Fibroblast of the conjunctiva (primary cell): ENCODE measurements at places on chromosomes 5 and 9.
A peak's percentile ranks its signal among the peaks of the same experiment; 100 is the strongest.

DNA sequence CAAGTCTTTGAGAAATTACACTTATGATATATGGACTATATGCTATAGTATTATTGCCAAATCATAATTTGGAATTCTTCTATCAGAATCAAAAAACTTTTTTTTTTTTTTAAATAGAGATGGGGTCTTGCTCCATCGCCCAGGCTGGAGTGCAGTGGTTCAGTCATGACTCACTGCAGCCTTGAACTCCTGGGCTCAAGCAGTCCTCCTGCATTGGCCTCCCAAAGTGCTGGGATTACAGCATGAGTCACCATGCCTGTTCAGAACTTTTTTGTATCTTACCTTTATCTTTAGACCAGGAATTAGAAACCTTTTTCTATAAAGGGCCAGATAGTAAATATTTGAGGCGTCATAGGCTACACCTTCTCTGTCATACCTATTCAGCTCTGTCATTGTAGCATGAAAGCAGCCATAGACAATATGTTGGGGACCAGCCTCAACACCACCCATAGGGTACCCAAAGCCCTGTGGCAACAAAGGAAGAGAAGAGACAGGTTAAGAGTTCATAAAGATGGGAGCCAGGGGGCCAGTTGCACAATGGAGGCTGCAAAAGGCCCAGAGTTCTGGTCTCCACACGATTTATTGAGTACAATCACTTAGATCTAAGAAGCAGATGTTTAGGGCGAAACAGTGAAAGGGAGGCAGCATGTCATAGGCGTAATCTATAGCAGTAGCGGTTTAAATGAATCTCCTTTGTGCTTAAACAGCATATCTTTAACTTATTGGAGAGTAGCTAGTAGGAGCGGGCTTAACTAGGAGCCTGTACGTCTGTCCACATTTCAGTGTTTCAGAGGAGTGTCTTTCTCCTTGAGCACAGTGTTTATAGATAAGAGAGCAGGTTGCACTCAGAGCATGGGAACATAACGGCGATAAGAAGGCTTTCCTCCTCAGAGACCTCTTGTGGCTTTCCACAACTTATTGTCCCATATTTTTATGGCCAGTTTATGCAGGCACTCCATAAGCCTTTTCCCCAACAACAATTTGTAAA, 12.5 kb downstream of the ECM2 start:
- DNase-seq: no peak

GRCh38 chr5:23506329-23507236, 826 bp upstream of the PRDM9 start:
- peak; percentile 9 for DNase-seq

GRCh38 chr9:117612317-117612716, 91.9 kb upstream of the TLR4 start:
- DNase-seq: no peak

- peak; percentile 26 for DNase-seq
Observed at GRCh38 chr9:34559624-34560455, 29.7 kb downstream of the CNTFR start.

DNA sequence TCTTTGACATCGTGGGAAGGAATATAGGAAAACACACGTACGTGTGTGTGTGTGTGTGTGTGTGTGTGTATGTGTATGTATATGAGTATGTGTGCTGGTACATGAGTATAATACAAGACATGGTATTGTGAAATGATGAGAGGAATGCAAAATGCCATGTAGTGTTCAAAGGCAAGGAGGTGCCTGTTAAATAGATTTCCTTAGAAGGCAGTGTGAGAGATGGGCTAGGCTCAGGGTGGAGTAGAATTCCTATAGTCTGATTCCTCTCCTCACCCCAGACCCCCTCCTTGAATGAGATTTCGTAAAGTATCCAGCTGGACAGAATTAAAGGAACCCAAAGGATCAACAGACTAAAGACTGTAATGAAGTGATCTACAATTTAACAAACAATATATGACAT, 11.1 kb downstream of the GPR21 start:
- peak; percentile 60 for DNase-seq

DNA sequence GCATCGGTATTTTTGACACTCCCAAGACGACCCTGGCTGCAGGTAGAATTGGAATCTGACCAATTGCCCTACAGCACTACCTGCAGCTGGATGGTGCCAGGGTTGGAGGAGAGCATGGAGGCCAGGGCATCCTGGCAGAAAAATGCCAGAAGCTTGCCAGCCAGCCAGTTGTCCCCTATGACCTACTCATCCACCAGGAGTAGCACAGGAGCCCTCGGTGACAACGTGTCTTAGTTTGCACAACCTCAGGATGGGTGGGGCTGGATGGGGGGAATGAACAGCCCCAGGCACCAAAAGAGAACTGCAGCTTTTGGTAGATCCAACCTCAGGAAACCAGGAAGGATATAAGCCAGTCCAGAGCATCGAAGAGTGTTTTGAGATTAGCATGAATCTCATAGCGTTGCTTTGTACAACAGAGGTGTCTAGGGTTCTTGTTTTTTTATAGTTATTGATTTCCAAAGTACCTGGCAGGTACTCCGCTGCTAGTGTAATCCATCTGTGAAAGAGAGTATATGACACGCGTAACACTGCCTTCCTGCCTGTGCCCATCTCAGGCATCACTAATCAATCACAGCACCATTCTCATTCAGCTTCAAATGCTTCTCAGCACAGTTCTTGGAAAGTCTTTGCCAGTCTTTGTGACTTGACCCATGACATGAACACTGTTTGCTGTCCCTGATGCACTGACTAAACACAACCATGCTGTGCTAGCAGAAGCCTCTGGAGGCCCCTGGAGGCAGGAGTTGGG, 36.7 kb upstream of the ASS1 start:
- no peak for DNase-seq

DNA sequence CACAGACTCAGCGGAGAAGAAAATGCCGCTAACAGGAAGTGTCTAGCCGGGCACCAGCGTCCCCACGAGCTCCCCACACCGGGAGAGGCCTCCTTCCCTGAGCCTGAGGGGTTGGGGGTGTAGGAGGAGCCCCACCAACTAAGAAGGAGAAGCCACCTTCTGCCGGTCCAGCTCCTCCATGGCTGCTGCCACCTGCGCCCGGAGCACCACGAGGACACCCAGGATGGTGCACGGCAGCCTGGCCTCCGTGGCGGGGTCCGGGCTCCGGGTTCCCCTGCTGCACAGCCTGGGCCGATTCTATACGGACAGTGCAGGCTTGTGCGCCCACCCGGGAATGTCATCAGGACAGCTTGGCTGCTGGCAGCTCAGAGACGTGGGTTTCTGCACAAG, 297 bp downstream of the LCN8 start:
- no peak for DNase-seq

DNA sequence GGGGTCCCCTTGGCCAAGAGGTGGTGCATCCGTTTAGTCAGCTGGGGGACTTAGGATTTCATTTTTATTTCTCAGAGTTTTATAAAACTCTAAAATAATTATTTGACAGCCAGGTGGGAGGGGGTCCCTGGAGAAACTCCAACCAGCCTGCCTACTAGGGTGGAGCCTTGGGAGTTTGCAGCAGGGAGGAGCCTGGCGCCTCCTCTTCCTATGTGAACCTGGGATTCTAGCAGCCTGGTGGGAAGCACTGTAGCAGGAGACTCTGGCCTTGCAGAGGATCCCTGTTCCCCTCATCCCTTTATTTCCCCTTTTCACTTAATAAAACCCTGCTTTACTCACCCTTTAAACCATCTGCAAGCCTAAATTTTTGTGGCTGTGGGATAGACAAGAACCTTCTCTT, 50.8 kb downstream of the FXN start:
- DNase-seq: no peak

GRCh38 chr5:15034379-15034778, 162.8 kb upstream of the ANKH start:
- no peak for DNase-seq

DNA sequence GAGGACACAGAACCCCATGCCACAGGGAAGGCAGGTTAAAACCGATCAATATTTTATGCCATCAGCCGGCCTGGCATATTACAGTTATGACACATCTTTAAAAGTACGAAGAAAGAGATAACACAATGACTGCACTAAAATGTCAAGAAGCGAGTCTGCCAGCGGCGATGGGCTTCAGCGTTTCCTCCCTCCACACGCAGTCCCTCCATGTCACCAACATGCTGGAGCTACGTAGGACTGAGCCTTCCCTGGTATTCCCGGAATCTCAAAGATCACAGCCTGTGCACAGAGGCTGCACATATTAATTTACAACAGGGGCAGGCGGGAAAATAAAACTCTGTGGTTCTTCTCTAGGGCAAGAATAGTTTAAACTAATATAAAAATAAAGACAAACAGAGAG, 257.7 kb downstream of the IRX1 start:
- DNase-seq: no peak

- DNase-seq: peak; percentile 62
Observed at GRCh38 chr9:4339357-4339756, 39.5 kb upstream of the GLIS3 start.
